PC-9 (cell line): ENCODE measurements at places on chromosomes 3 and 15. TPM values are rescaled to one million over a fixed set of nuclear protein-coding genes. Genes with fewer than 3 reads are reported as not detected.
A peak's percentile ranks its signal among the peaks of the same experiment; 100 is the strongest.

DNA sequence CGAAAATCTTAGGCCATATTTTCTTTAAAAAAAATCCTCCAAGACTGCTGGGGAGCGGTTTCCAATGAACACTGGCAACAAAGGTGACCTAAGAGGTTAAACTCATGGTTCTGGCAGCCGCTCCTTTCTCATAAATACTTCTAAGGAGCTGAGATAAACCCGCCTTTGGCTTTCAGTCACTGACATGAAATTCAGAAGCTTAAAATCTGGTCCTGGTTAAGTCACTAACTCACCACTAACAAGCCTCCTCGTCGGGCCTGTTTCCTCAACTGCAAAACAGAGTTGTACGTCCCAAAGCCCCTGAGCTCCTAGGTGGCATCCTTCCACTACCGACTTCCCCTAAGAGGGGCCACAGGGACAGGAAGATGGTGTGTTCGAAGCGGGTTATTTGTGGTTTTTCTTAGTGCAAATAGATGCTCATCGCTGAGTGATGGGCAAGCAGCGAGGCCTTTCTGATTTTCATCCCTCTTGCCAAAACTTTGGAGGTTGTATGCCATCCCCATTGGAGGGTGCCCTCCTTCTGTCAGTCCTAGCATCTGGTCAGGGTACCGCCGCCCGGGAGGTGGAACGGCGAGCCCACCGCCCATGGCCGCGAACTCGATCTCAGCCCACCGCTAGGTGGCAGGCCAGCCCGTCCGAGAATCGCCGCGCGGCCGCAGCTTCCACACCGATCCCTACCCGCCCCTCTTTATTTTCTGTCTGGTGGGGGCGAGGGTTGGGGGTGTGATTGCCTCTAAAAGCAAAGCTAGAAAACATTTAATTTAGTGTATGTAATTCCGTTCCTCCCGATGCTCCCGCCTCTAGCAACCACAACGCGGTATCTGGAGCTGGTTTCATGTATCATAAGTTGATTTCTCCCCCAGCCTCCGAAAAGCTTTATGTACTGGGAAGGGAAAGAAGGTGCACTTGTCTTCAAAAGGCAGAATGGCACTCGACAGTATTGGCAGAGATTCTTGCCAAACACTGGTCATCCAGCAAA, 4.6 kb downstream of the BCL6 start:
- peak; percentile 66 for DNase-seq

DNA sequence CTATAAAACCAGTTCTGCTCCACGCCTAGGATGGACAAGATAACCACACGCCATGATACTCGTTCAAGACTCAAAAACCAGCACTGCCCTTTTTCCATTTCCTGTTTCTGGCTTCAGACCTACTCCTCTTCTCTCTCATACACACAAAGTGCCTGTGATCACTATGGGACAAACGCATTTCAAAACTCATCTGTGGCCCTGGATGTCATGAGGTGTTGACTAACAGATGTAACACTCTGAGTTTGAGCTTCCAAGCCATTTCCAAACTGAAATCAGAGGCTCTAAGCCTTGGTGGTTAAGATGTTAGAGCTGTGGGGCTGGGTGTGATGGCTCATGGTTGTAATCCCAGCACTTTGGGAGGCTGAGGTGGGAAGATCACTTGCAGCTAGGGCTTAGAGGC, 55.7 kb upstream of the LMOD3 start:
- no peak for DNase-seq

DNA sequence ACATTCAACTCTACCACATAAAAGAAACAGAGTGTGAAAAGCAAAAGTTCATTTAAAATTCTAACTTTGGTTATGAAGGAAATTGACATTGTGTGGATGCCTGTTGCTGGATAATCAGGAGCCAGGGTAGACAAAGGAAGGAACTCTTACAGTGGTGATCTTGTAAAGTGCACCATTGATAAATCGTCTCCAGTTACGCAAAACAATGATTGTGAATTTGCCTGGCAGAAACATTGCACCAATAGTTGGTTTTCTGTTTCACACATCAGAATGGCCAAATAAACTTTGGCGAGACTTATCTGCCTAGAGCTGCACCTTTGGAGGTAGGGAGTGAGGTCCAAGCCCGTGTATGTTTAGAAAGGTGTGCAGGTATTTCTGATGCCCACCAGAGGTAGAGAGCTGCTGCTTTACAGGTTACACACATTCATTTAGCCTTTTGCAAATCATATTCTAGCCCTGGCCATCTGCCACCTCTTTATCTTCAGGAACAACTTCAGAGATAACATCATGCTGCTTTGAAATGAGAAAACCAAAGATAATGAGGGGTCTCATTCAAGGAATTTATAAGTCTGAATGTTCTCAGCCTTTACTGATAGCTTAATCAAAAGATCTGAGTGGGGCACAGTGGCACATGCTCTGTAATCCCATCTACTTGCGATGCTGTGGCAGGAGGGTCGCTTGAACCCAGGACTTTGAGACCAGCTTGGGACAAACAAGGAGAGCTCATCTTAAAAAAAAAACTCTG, 47.4 kb upstream of the P3H2 start:
- no peak for DNase-seq

GRCh38 chr15:66221126-66221525, 32.4 kb downstream of the MEGF11 start:
- DNase-seq, result no peak

DNA sequence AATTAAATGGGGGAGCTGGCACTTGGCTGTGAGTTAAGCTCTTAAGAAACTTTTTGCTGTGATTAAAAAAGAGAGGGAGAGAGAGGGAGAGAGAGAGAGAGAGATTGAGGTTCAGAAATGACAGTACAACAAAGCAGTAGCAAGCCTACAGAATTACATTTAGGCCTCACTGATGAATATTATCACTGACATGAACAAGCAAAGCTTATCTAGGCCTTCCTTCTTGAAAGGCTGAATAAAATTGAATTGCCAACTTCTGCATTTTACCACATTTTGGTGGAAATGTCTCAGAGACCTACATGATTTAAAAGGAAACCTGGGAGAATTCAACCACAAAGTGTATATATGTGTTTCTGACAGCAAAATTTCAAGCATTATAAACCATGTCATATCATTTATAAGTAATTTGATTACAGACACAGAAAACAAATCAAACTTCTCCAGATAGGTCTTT, 530.8 kb downstream of the SOX2 start:
- DNase-seq, result peak; percentile 9

DNA sequence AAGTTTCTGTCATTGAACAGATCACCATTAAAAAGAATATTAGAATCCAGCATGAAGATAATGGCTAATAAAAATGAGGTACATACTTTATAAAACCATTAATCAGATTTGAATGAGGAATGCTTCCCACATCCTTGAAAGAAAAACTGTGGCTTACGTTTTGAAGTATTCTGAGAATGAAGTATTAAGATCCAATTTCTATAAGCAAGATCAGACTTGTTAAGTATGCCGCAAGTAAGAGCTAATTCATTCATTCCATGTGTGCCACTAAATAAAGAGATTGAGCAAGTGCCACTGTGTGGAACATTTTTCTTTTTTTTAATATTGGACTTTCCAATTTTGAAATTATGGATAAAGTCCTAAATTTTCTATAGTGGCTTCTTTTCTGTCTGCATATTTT, 30.6 kb downstream of the NMD3 start:
- DNase-seq, result no peak

GRCh38 chr3:99499235-99500158, 138.9 kb upstream of the COL8A1 start:
- DNase-seq, result peak; percentile 48

DNA sequence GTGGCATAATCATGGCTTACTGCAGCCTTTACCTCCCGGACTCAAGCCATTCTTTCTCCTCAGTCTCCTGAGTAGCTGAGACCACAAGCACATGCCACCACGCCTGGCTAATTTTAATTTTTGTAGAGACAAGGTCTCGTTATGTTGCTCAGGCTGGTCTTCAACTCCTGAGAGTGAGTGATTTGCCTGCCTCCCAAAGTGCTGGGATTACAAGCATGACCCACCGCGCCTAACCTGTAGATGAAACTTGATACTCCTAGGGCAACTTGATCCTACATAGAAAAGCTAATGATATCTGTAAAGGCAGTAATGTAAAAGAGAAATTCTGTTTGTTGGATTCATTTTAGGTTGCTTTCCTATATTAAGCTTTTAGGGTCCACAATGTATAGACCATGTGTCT, 391.9 kb upstream of the THRB start:
- DNase-seq, result no peak

DNA sequence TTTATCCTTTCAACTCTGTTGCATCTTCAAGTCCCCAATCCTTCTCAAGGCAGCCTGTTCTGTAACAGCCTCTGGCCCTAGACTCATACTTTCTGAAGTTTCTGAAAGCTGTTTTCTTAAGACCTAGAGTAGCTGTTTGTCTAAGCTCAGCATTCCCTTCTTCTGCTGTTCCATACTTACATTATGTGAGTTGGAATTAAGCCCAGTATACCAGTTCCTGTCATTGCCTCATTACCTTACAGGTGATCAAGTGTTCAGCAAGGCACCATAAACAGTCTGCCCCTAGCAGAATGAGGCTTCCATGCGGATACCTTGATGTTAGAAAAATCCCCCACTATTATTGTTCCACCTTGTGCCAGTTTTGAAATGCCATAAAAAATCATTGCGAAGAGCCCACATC, 180.6 kb downstream of the PLCL2 start:
- DNase-seq, result no peak

DNA sequence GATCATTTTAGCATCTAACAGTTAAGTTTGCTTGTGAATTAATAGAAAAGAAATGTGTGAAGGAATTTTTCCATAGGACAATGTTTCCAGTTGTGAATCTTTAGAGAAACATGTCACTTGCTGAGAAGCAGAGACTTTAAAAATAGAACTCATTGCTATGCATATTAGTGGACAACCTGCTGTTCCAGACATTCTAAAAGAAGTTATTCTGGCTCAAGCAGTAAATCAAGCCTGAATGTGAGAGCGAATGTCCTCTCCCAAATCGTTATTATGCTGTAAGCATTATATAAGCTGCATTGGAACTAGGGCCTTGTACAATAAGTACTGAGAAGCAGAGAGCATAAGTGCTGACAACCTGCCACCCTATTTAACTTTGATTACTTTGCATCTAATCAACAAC, 990.9 kb downstream of the PLOD2 start:
- DNase-seq, result no peak

DNA sequence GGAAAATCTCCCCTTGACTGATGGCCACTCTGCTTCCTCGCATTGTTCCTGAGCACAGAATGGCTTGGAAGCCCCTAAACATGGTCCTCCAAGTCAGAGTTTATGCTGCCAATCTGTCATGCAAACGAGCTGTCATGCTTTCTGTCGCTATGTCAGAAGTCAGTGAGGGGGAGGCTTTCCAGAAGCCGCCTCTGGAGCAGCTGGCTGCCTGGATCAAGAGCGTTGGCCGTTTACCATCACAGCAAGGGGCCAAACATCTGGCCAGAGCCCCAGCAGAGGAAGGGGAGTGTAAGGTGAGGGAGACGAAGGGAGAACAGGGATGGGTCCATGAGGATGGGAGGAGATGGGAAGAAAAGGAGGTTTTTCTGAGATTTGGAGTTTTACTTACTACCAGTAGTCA, 372.6 kb upstream of the NR2F2 start:
- no peak for DNase-seq

GRCh38 chr3:183254487-183255347, 1.7 kb downstream of the B3GNT5 start:
- peak; percentile 44 for DNase-seq

DNA sequence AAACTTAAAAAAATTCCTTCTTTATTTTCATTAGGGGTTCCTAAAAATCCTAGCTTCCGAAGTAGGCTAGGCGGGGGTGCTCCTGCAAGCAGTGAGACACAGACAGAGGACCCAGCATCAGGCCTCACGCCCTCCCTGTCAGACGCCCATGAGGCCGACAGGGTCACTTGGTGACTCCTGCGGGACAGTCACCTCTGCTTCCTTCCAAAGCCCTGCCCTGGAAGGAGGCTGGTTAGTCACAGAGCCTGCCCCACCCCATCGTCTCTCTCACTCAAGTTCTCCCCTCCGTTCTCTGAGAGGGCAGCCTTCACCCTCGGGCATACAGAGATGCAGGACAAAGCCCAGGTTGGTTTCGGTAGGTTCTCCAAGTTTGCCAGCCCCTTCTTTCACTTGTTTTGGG, 38.6 kb downstream of the EHD4 start:
- DNase-seq, result peak; percentile 61

INTS14 gene
- 46.6 and 53.7 TPM in 2 replicates for total RNA-seq

TLR9 gene
- 0.30 and 0.44 TPM in 2 replicates for total RNA-seq

GOLGA8T gene
- total RNA-seq, result not detected in 2 replicates
